Progenitor cell of endocrine pancreas (in vitro differentiated cells): ENCODE measurements at places on chromosomes 6 and 20.

- peak; percentile 16 for DNase-seq
Observed at GRCh38 chr6:166998256-166999144, 697 bp upstream of the CEP43 start.

- DNase-seq: no peak
Observed at GRCh38 chr6:111487661-111488060, 4.6 kb upstream of the REV3L start.

- no peak for DNase-seq
Observed at GRCh38 chr6:122075917-122076316, 323.5 kb upstream of the HSF2 start.

DNA sequence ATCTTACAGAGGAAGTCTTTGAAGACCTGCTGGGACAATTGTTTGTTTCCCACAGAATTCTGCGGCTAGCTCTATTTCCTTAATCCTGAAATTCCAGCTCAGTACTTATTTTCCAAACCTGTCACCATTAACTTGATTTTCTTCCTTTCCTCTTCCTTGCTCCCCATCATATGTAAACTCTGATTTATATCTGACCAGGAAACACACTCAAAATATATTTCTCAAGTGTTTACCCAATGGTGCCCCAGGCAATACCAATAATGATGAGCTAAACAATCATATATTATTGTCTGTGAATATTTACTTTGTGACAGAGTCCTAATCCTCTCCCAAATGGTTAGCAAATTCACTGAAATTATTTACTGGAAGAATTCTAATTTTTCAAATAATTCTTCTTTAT, 597.3 kb downstream of the PKHD1 start:
- no peak for DNase-seq

GRCh38 chr6:44064089-44064947, 62.9 kb downstream of the MRPL14 start:
- DNase-seq: no peak

DNA sequence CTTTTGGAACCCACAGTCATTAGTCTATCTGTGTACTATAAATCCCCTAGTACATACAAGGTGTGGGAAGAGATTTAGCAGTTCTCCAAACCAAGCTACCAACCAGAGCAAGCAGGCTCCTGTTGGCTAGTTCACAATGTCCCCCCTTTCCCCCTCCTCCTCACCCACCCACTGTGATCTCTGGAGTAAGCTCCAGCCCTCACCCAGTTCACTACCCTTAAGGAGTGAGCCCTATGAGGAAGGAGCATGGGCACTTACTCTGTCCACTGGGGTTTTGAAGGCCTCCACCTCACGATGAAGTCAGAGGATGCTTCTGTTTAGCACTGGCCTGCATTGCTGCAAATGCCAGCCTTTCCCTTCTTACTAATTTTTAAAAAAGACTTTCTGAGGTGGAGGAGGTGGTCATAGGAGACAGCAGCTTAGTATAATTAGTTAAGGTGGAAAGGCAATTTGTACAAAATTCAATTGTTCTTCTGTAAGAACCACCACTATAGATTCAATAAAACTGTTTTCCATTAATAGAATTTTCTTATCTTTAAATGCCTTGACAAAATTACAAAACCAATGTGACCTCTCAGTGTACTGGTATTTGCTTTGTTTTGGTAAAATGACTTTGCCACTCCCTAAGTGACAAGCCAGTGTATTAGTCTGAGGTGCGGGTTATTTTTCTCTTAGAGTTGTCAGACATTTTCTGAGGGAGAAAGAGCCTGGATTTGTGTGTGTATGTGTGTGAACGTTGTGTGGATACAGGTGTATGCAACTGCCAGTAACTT, 86.2 kb downstream of the TULP4 start:
- no peak for DNase-seq

GRCh38 chr6:39576556-39577303, 148.5 kb downstream of the KIF6 start:
- no peak for DNase-seq

- DNase-seq: no peak
Observed at GRCh38 chr6:21264288-21265033, 329.1 kb upstream of the SOX4 start.

DNA sequence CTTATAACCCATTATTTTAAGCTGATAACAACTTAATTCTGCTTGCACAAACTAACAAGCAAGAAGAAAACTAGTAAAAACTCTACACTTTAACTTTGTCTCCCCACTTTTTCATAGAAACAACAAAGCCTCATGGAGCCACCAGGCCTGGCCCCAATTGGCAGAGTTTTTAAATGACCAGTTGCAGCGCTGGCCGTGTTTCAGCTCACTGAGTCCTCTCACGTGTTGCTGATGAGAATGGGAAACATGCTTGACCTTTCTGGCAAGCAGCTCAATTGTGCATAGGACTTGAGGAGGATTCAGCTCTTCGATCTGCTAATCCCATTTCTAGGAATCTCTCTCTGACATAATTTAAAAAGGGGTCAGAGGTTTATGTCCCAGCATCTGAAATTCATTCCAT, 24.5 kb upstream of the GRM4 start:
- no peak for DNase-seq

- no peak for DNase-seq
Observed at GRCh38 chr6:156167625-156168071, 609.5 kb upstream of the ARID1B start.

DNA sequence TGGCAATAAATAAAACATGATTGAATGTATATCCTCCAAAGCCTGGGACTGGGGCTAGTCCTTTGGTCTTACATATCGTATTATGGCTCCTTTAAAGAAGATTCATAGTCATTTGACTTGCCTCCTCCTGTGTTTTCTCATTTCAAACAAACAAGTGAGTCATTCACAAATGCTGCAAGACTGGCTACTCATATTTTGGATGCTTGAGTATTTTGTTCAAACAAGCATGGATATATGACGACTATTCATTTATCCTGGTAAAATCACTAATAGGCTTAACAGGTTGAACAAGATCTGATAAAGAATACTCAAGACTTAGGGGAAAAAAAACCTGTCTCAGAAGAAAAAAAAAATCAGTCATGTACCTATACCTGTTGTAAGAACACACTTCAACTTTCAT, 111.1 kb upstream of the CCDC28A start:
- DNase-seq: no peak

DNA sequence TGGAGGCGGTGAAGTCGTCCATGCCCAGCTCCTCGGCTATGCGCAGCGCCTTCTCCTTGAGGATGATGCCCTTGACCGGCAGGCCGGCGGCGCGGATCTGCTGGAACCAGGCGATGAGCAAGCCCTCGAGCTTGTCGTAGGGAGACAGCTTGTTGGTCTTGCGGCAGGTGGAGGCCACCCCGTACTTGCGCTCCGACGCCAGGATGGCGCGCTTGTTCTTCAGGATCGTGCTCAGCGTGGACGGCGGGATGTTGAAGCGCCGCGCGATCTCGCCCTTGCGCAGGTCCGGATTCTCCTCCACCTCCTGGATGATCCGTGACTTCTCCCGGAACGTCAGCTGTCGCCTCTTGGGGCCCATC, 435 bp downstream of the CENPB start:
- DNase-seq: no peak

GRCh38 chr20:62409931-62410745, 3.1 kb upstream of the CABLES2 start:
- DNase-seq: peak; percentile 48

- no peak for DNase-seq
Observed at GRCh38 chr20:2521369-2522305, 12.9 kb upstream of the ZNF343 start.

GRCh38 chr6:35370124-35370741, 27.9 kb downstream of the PPARD start:
- DNase-seq: no peak

GRCh38 chr6:85669735-85670194, 27.1 kb upstream of the SYNCRIP start:
- no peak for DNase-seq

DNA sequence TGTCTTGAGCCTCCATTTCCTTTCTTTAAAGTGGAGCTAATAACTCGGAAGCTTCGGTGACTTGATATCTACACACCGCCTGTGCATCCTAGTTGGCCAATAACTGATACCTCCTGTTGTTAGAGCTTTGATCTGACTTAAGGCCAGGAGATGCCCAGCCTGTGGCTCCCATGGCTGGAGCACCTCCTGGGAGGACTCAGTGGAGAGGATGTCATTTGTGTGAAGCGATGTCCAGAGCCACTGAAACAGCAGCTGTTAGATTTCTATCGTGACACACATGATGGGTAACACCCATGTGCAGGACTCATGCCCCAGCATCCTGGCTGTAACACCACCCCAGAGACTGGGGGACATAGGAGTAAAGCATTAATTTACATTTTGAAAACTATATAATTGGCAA, 30.8 kb downstream of the SDCBP2 start:
- no peak for DNase-seq

DNA sequence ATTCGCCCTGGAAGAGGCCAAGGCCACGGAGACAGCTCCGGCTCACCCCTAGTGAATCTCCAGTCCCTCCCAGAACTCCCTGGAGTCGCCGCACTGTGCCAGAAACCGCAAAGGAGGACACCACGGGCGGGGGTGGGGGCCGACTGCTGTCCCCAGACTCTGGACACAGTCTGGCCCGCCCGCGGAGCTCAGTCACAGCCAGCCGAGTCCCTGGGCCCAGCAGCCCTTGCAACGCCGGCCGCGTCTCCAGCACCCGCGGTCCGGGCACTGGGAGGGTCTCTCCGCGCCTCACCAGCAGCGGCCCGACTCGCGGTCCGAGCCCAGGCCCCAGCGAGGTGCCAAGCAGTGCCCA, 518 bp downstream of the PEX6 start:
- peak; percentile 26 for DNase-seq

GRCh38 chr6:150143516-150144293, 861 bp downstream of the PPP1R14C start:
- DNase-seq: peak; percentile 18

DNA sequence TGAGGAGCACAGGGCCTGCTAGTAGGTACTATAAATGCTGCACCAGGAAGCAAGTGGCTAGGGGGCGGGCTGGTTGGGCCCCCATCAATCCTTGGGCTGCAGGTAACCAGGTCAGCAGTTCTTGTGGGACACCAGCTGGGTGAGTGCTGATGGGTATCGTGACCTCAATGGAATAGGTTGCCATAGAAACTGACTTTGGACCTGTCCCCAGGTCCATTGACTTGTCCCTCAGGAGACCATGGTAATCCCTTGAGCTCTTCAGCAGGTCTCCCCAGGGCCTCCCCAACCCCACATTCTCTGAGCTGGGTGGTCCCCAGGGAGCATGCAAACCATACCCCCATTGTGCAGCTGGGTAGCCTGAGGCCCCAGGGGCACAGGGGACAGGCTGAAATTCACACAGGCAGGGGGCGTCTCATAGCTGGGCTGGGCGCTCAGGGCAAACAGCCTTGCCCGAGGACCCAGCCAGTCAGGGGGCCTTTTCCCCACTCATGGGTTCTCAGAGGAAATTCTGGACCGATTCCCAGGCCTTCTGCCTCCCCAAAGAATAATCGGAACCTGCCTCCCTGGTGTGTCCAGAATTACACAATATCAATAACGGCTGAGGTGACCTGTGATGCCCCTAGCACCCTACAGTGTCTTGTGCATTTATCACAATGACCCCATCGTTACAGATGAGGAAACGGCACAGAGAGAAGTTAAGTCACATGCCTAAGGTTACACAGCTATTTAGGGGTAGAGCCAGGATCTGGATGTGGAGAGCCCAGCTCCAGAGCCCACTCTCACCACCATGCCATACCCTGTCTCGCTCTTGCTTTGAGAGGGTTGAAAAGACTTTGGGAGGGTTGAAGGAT, 35.9 kb downstream of the SRC start:
- DNase-seq: no peak

DNA sequence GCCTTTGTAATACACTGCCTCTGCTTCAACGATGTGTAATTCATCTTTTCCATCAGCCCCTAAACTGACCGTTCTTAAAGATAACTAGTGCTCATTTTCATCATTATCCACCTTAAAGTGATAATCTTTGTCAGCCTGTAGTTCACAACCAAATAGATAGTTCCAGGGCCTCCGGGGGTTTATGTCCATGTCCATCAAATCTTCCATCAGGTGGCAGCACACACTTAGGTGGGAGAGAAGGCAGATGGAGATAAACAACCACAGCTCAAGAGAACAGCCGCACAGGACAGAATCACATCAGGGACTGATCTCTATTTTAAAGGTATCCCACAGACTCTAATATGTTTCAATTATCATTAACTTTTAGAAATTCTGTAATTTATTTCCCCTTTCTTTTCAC, 90.9 kb downstream of the LMBRD1 start:
- no peak for DNase-seq

DNA sequence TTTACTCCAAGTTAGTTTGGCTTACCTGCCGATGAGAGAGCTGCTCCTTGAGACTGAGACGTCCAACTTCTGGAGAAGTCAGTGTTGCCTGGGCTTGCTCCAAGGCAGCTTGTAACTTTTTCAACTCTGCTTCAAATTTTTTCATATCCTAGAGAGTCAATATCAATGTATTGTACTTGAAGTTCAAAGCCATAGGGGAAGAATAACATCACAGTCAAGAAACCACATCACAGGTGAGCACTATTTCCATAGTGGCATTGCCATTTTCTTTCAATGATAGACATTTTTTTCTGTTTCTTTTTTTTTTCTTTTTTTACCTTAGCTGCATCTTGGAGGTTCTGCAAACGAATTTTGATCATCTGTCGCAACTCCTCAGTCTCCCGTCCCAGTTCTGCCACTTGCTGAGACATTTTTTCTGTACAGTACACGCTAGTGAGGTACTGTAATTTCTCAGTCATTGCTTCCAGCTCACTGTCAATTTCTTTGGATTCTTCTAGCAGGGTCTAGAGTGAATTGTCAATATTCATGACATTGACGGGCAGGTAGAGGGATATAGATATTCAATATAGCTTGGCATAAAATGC, 326.7 kb downstream of the SYNE1 start:
- DNase-seq: no peak

GRCh38 chr6:131781687-131782086, 26.1 kb upstream of the ENPP1 start:
- DNase-seq: no peak

- no peak for DNase-seq
Observed at GRCh38 chr6:122652431-122652830, 42.2 kb downstream of the PKIB start.

DNA sequence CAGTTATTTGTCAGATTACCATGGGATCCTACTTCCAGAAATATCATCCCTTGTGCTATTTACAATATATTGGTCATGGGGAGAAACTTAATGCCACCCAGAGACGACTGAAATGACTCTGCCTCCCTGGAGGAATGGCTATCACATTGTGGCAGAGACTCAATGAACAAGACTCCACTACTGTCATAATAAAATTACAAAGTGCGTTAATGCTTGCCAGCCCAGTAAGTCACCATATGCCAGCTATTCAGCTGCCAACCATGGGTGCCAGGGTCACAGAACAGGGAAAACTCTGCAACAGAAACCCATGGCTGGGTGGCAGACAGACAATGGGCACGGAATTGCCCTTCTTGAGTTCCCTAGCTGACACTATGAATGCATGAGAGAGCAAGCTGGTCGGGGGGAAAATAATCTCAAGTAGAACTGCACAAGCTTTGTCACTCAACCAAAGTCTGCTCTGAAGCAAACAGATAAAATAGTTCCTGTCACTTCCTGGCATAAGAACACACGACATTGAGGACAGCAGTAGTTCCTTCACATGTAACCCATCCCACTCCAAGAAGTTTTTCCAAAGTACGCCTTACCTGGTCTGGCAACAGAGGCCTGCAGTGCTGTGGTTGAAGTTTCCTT, 32.1 kb downstream of the TP53INP2 start:
- no peak for DNase-seq
